Endothelial cell of umbilical vein (primary cell): ENCODE measurements at places on chromosomes 4 and X.

DNA sequence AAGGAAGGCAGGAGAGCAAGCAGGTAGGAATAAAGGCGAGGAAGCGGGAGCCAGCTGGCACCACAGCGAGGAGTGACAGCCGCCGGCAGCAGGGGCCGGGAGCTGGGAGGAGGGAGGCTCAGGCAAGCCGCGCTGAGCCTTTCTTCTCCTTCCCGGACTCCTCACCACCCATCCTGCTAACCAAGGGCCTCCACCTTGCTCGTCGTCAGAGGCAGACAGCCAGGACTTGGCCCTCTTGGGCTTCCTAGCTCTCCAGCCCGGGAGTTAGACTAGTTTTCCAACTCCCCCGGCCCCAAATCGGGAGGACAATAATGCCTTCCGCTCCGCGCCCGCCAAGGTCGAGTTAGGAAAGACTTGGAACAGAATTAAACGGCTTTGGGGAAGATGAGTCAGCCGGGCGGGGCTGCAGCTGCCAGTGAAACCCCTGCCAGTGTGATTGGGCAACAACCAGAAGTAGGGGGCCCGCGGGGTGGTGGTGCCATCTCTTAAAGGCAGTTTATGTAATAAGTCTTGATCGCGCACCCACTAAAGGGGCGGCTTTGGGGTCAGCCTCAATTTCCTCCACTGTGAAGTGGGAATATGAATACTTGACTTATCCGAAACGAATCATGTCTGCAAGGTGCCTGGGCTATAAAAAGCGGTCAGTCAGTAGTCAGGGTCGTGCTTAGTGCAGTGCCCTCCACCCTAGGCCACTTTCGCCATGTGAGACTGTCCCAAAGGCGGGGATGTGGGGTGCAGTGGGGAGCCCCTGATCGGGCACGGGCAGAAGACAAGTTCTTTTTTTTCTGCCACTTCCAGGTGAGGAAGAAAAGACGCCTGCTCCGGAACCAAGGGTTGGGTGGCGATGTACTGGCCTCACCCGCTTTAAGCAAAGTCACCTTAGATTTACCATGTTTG lies 6.7 kb upstream of the HSD17B10 start:
- no peaks in the 10 kb centered on the region for H3K36me3 ChIP-seq
- no peak overlapping the region for H3K27ac ChIP-seq
- H3K4me3 ChIP-seq, result no peak overlapping the region
- peak; percentile 54 for DNase-seq
- H3K27me3 ChIP-seq, result no peaks in the 10 kb centered on the region

DNA sequence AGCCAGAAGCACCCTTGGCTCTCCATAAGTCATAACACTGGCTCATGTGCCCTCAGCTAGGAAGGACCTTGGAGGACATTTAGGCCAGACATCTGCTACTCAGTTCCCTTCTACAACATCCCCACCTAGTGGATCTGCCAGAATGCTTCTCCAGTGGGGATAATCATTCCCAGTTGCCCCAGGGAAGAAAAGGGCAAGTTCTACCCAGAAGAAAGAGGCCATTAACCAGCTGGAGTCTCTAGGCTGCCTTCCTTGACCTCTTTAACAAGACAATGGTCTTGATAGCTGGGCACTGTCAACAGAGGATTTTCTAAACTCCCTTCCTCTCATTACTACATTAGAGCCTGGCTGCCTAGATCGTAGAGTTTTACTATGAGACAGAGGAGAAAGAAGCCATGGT lies 42.0 kb downstream of the LGI2 start:
- H3K36me3 ChIP-seq, result no peaks in the 10 kb centered on the region
- no peak overlapping the region for H3K4me3 ChIP-seq
- no peaks in the 10 kb centered on the region for H3K27me3 ChIP-seq
- no peak overlapping the region for H3K27ac ChIP-seq
- peak; percentile 61 for DNase-seq

- no peaks in the 10 kb centered on the region for H3K4me1 ChIP-seq
- no peaks in the 10 kb centered on the region for H3K27me3 ChIP-seq
These were observed 68.3 kb downstream of the MANBA start for GRCh38 chr4:102692474-102692873.

GRCh38 chrX:115038406-115038805 lies 21.0 kb upstream of the IL13RA2 start:
- H3K4me1 ChIP-seq, result no peaks in the 10 kb centered on the region
- H3K27ac ChIP-seq, result no peak overlapping the region
- no peaks in the 10 kb centered on the region for H3K36me3 ChIP-seq
- H3K4me3 ChIP-seq, result no peak overlapping the region

DNA sequence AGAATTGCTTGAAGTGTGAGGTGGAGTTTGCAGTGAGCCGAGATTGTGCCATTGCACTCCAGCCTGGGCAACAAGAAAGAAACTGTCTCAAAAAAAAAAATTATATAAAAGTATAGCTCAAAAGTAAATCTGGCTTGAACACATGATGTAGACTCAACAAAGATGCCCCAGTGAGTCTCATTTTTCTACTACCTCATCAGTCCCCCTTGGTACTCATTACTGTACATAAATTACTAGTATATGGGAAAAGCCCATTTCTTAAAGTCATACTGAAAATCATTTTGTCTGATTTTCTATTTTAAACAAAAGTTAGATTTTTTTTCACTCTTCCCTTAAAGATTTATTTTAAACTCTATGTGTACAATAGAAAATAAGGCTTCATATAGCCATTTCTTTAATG lies 39.2 kb downstream of the FAM241A start:
- H3K27ac ChIP-seq, result no peak overlapping the region
- H3K4me1 ChIP-seq, result no peaks in the 10 kb centered on the region
- H3K36me3 ChIP-seq, result no peaks in the 10 kb centered on the region
- no peak overlapping the region for H3K4me3 ChIP-seq
- no peak for DNase-seq

GRCh38 chr4:80082693-80083092 lies 9.7 kb upstream of the ANTXR2 start:
- no peak for DNase-seq
- no peak overlapping the region for H3K27ac ChIP-seq
- no peak overlapping the region for H3K4me3 ChIP-seq
- H3K27me3 ChIP-seq, result no peaks in the 10 kb centered on the region

- DNase-seq, result no peak
- no peak overlapping the region for H3K27ac ChIP-seq
- no peaks in the 10 kb centered on the region for H3K4me1 ChIP-seq
- no peak overlapping the region for H3K4me3 ChIP-seq
These were observed 3.5 kb downstream of the SPIN2A start for GRCh38 chrX:57133706-57134105.

DNA sequence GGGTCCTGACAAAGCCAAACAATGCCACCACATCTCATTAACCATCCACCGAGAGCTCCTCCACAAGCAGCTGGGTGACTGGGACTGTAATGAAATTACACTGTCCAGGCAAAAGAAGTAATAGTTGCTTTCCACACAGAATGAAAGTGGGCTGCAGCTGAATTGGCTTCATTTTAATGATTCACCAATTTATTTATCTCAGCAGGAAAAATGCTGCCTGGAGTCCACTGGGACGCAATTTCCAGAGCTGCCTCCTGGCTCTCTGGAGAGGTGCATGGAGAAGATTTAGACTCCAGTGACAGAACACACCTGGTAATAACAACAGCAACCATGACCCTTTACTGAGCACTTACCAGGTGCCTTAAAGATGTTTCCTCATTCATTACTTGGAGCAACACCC lies 226.7 kb downstream of the LDB2 start:
- H3K27me3 ChIP-seq, result peaks cover 2% of the 10 kb centered on the region
- H3K36me3 ChIP-seq, result no peaks in the 10 kb centered on the region
- no peak overlapping the region for H3K4me3 ChIP-seq
- H3K4me1 ChIP-seq, result no peaks in the 10 kb centered on the region
- no peak for DNase-seq
- H3K27ac ChIP-seq, result no peak overlapping the region

- H3K4me3 ChIP-seq, result no peak overlapping the region
- H3K36me3 ChIP-seq, result no peaks in the 10 kb centered on the region
- no peaks in the 10 kb centered on the region for H3K4me1 ChIP-seq
- H3K27me3 ChIP-seq, result no peaks in the 10 kb centered on the region
- DNase-seq, result no peak
- H3K27ac ChIP-seq, result no peak overlapping the region
These were observed 192.2 kb downstream of the APBB2 start for GRCh38 chr4:41022116-41022515.

GRCh38 chr4:26807330-26807729 lies 53.3 kb upstream of the STIM2 start:
- no peak overlapping the region for H3K27ac ChIP-seq
- no peaks in the 10 kb centered on the region for H3K27me3 ChIP-seq
- H3K36me3 ChIP-seq, result no peaks in the 10 kb centered on the region

GRCh38 chr4:109444182-109444844 lies 10.7 kb downstream of the SEC24B start:
- H3K4me1 ChIP-seq, result peaks cover 11% of the 10 kb centered on the region
- H3K4me3 ChIP-seq, result no peak overlapping the region
- no peak for DNase-seq

- no peaks in the 10 kb centered on the region for H3K27me3 ChIP-seq
- H3K4me3 ChIP-seq, result no peak overlapping the region
- no peak overlapping the region for H3K27ac ChIP-seq
- H3K4me1 ChIP-seq, result peaks cover 3% of the 10 kb centered on the region
- DNase-seq, result peak; percentile 5
These were observed 114.6 kb downstream of the RASL11B start for GRCh38 chr4:52976523-52977230.

- DNase-seq, result no peak
- H3K4me3 ChIP-seq, result no peak overlapping the region
- no peak overlapping the region for H3K27ac ChIP-seq
- no peaks in the 10 kb centered on the region for H3K4me1 ChIP-seq
- H3K27me3 ChIP-seq, result no peaks in the 10 kb centered on the region
These were observed 177.3 kb downstream of the NSUN7 start for GRCh38 chr4:40927074-40927473.

- DNase-seq, result no peak
- H3K4me1 ChIP-seq, result no peaks in the 10 kb centered on the region
- no peaks in the 10 kb centered on the region for H3K27me3 ChIP-seq
- H3K4me3 ChIP-seq, result no peak overlapping the region
These were observed 120.1 kb downstream of the NHS start for GRCh38 chrX:17495052-17495451.

DNA sequence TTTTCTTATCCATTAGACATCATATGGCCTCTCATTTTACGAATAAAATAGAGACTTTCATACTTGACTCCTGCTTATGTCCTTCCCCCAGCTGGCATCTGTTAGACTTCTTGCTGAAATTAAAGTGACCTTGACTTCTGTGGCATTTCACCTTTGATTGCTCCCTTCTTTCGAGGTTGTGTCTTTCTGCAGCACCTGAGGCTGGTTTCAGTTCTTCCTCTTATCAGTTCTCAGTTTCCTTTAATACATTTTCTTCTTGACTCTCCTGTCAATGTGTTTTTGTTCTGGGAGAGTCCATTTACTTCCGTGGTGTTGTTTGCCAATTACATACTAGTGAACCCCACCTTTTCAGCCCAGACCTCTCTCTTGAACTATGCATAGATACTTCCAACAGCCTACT lies 81.6 kb downstream of the RBPJ start:
- DNase-seq, result no peak
- H3K27me3 ChIP-seq, result no peaks in the 10 kb centered on the region
- H3K36me3 ChIP-seq, result no peaks in the 10 kb centered on the region
- no peak overlapping the region for H3K27ac ChIP-seq
- H3K4me3 ChIP-seq, result no peak overlapping the region

DNA sequence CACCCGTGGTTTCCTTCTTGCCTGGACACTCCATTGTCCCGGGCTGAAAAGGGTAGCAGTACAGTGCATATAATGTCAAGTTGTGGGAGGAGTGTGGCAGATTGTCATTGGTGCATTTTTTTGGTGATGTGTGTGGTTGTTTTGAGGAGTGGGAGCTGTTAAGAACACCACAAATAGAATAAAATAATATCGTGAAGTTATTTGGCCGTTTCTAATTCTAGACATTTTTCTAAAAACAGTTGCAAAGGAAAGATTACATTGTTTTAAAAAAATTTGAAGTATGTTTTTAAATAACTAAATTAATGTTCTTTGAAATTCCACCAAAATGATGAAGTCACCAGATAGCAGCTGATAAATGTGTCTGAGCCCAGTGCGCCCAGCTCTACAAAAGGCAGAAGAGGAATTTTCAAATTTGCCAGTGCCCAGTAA lies 1.3 kb downstream of the PKD2 start:
- peak; percentile 78 for DNase-seq
- peak overlapping the region; percentile 89 for H3K4me3 ChIP-seq

GRCh38 chr4:87811977-87812376 lies 12.6 kb downstream of the IBSP start:
- H3K4me3 ChIP-seq, result no peak overlapping the region
- no peaks in the 10 kb centered on the region for H3K36me3 ChIP-seq
- DNase-seq, result no peak
- no peaks in the 10 kb centered on the region for H3K4me1 ChIP-seq
- no peaks in the 10 kb centered on the region for H3K27me3 ChIP-seq

DNA sequence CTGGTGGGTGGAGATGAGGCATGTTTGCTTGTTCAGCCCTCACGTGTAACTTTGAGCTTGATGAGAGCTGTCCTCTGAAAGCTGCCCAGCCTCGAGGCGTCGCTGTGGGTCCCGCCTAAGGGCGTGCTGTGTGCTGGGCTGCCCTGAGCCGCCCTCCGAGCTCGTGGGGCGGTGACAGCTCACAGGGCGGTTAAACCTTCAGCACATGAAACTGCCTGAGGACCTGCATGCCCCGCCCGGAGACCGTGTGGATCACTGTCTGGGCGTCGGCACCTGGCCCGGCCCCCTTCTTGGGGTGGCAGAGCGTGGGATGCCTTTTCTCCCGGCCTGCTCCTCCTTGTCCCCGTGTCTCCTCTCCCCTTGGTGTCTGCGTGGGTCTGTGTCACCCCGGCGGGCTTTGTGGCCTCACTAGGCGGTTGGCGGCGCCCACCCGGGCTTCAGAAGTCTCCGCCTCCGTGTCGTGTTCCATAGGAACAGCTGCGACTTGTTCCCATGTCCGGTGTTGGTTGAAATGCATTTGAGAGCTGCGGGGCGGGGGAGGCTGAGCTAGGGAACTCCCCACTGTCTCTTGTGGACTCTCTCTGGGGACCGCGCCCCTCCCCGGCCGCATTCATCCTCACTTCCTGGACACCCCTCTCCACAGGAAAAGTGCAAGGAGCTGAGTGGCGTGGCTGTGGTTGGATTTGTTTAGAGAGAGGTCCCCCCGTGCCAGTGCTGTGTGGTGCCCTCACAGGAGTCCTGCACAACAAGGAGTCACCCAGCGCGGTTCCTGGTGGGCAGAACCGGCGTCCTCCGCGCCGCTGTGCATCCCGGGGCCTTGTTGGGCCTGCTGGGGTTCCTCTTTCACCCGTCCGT lies 6.8 kb downstream of the AKAP17A start:
- peaks cover 72% of the 10 kb centered on the region for H3K36me3 ChIP-seq
- no peak overlapping the region for H3K27ac ChIP-seq
- H3K4me1 ChIP-seq, result no peaks in the 10 kb centered on the region
- H3K4me3 ChIP-seq, result no peak overlapping the region
- H3K27me3 ChIP-seq, result no peaks in the 10 kb centered on the region

- H3K27me3 ChIP-seq, result no peaks in the 10 kb centered on the region
- H3K27ac ChIP-seq, result no peak overlapping the region
- DNase-seq, result no peak
- no peaks in the 10 kb centered on the region for H3K4me1 ChIP-seq
- H3K36me3 ChIP-seq, result no peaks in the 10 kb centered on the region
- no peak overlapping the region for H3K4me3 ChIP-seq
These were observed 308.8 kb downstream of the ZNF674 start for GRCh38 chrX:46236411-46236810.
